Sigmoid colon (tissue), 7 donors: ENCODE measurements at places on chromosomes 3 and 15. TPM values are rescaled to one million over a fixed set of nuclear protein-coding genes. Genes with fewer than 3 reads are reported as not detected.

DNA sequence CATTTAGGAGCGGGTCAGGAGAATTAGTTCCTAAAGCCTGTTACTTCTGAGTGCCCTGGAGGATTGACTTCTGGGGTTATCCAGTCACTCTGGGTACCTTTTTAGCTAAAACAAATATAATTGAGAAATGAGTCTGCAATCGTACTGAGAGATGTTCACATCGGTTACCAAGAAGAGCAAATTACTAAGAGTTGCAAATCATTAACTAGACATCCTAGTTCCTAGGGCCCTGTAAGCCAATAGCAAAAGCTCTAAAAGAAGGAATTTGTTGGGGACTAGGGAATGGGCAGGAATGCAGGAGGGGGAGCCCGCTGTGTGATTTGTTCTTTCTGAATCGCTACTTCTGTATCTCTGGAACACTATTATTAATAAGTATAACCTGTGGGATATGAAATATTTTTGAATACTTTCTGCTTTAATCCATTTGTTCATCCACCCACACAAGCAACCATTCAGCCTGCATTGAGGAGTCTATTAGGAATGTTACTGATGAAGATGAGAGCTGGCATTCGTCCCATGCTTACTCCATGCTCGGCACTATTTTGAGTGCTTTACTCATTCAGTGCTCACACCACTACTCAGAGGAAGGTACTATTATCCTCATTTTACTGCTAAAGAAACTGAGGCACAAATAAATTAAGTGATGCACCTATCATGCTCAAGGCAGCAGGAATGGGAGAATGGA is 31.5 kb upstream of the KY start:
- no peak for DNase-seq

GRCh38 chr3:72350761-72351505 is 497.3 kb downstream of the SHQ1 start:
- DNase-seq, result no peak

DNA sequence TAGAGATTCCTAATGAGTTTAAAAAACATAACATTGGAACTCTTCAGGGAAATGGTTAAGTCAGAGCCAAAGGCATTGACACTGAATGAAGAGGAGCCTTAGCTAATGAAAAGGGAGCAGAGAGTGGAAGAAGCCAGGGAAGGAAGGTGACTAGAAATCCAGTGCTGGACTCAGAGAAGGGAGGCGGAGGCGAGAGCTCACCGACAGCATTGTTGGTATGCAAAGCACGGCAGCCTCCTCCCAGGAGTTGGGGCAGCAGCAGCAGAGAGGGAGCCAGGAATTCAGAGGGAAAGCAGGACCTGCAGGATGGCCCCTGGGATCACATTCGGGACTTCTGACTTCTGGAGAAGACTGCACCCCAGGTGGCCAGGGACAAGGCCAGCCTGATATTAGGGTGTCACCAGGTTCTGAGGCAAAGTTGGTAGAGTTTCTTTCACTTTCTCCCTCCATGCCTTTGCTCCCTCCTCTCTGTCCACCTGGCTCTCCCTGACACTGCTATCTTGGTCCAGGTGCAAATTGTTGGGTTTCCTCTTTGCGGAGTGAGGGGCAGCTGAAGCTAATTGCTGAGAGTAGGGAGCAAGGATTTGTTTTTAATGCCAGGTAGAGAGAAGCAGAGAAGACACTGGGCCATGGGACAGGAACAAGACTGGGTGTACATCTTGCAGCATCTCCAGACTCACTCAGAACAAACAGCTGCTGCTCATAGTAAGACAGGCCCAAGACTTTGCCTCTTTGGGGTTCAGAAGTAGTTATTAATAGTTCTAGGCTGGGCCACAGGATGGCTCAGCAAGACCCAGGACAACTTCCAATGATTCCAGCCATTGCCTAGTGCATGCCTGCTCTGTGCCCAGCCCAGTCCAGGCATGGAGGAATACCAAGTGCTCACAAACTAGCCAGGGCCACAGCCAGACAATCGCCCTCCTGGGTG is 157.9 kb downstream of the TLE3 start:
- no peak for DNase-seq

GRCh38 chr3:156599089-156599874 is 44.4 kb upstream of the SSR3 start:
- no peak for DNase-seq

GPR62 gene
- total RNA-seq, result 1.1 TPM

GRCh38 chr3:177934001-177934891 is 602.0 kb upstream of the KCNMB2 start:
- peak; percentile 68 for DNase-seq

- no peak for DNase-seq
Observed at GRCh38 chr15:29726553-29726952, 95.7 kb downstream of the TJP1 start.

DNA sequence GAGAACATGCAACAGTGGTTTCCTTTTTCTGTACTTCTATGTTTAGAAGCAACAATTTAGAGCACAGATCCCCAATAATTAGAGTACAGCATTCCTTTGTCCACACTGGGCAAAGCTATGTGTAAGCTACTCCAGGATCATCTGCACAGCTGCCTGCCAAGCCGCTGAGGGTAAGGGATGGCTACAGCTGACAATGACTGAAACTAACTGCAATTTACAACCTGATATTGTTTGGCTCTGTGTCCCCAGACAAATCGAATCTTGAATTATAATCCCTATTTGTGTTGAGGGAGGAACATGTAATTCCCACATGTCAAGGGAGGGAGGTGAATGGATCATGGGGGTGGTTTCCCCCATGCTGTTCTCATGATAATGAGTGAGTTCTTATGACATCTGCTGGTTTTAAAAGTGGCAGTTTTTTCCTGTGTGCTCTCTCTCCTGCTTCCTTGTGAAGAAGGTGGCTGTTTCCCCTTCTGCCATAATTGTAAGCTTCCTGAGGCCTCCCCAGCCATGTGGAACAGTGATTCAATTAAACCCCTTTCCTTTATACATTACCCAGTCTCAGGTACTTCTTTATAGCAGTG is 54.8 kb upstream of the TNFSF10 start:
- no peak for DNase-seq

- DNase-seq, result no peak
Observed at GRCh38 chr3:185726254-185726967, 98.4 kb downstream of the IGF2BP2 start.

SNX33 gene
- 25.7 TPM for total RNA-seq

FANCD2OS gene
- total RNA-seq, result not detected

GRCh38 chr15:77352887-77353286 is 67.0 kb downstream of the PEAK1 start:
- no peak for DNase-seq

DNA sequence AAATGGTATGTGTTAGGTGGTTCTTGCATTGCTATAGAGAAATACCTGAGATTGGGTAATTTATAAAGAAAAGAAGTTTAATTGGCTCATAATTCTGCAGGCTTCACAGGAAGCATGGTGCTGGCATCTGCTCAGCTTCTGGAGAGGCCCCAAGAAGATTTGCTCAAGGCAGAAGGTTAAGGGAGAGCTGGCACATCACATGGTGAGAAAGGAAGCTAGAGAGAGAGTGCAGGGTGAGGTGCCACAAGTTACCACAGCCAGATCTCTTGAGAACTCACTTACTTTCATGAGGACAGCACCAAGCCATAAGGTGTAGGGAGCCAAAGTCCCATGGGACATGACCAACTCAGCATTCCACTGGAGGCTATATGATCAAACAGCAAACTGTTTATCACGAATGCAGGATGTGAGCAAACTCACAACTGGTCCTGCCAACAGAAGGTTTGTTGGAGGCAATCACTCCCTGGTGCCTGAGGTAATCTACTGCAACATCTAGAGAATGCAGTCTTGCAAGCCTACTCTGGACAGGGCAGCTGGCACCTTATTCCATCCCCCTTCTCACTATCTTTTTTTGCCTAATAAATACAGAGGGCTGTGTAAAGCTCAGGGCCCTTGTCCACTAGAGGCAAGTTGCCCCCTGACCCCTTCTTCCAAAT is 28.1 kb upstream of the CCR2 start:
- DNase-seq, result no peak

DNA sequence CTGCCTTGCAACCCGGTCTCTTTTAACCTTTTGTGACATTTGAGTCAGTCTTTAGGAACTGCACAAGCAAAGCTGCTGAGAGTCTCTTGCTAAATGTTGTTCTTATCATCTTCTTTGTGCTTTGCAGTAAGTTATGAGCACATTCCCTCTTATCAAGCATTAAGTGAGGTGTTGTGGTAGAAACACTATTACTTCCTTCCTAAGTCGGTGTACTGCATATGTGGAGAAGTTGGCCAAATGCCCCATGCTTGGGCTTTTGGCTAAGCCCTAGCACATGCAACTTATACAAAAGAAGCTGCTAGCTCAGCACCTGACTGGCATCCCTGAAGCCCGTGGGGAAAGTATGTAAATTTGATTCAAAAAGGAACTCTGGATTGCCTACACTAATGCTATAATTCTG is 136.5 kb upstream of the RBMS3 start:
- no peak for DNase-seq

DNA sequence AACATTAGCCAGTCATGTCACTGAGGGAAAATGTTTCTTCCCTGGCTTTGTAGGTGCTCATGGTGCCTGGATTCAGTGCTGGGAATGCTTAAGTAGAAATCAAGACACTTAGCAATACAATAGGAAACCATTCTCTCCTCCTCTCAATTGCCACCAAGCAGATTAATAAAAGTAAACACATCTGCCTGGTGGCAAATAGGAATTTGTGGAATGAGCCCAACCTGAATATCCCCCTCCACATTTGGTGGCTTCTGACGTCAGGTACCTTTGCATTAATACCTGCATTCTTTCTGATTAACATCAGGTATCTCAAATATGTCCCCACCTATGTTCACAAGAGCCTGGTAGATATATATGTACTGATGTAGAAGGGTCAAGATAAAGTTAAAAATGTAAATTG is 42.7 kb downstream of the PPP2R3A start:
- DNase-seq, result no peak

GRCh38 chr3:173733029-173733652 is 335.6 kb downstream of the NLGN1 start:
- no peak for DNase-seq

- DNase-seq, result no peak
Observed at GRCh38 chr3:100697723-100698285, 11.5 kb upstream of the TFG start.

DNA sequence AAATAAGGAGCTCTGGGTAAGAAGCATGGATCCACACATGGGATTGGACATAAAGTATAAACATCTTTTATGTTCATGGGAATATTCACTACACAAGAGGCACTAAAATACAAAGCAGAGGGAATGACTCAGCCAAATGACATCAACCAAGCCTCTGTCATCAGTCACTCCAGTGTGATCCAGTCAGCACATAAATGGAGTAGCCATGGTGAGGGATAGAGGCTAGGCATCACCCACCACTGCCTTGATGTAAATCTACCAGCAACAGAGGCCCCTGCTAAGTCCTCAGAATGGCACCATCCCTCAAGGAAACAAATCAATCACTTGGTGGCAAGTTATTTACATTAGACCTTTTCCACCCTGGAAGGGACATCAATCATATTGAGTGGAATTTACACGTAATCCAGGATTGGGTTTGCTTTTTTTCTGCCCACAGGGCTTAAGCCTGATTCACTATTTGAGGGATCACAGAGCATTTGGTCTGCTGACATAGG is 27.2 kb downstream of the VEPH1 start:
- DNase-seq, result no peak

GRCh38 chr15:100308213-100308600 is 33.6 kb downstream of the ADAMTS17 start:
- peak; percentile 76 for DNase-seq

DNA sequence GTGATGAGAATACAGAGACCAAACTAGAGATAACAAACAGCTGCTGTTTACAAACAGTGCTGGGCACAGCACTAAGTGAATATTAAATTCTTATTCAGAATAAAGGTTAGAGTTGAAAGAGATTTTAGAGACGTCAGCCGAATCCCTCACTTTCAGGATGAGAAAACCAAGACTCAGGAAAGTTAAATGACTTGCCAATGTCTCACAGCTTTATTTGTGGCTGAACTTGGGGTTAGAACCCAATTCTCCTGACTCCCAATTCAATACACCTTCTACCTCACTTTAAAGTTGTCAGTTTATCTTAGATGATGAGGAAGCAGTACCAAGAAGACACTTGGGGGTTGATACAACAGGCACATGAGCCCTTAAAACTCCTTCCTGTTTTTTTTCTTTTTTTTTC is 180.9 kb downstream of the GAP43 start:
- DNase-seq, result no peak

DNA sequence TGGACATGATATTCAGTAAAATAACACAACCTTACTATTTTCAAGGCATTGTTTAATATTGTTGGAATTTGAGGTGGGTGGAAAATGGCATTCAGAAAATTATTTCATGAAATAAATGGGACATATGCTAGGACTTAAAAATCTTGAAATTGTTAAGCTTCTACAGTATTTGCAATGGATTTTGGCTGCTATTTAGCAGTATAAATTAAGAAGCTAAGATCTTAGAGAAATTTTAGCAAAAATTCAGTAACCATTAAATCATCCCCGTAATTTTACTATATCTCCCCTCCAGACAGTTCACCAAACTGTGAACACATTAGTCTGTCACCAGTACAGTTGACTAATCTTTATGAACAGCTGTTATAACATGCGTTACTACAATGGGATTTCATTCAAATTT is 8.2 kb downstream of the DIPK2A start:
- no peak for DNase-seq
